PC-3 (cell line): ENCODE measurements at places on chromosomes 16 and 17. TPM values are rescaled to one million over a fixed set of nuclear protein-coding genes. Genes with fewer than 3 reads are reported as not detected.

GRCh38 chr17:29778956-29779811 lies 150.8 kb downstream of the SSH2 start:
- peak; percentile 56 for DNase-seq

Gene BCAR1
- 49.3 and 68.0 TPM in 2 replicates for total RNA-seq

GRCh38 chr17:81309140-81309858 lies 14.2 kb upstream of the SLC38A10 start:
- DNase-seq: peak; percentile 85

DNA sequence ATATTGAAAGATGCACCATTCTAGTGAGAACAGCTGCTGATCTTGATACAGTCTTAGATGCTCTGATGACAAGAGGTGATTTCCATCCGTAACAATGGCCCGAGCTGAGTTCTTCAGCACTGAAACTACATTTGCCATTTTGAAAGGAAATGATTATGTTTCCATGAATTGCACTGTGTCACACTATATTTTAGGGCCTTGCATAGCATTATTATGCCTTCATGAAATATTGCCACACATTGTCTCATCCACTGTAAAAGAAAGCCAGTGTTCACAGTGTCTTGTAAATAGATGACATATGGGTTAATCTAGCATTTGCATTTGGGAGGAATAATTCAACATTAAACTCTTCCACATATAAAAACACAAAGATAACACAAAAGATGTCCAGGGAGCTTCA lies 438.3 kb upstream of the PSMD7 start:
- no peak for DNase-seq

Gene SEPHS2
- 8.4 and 16.8 TPM in 2 replicates for total RNA-seq

DNA sequence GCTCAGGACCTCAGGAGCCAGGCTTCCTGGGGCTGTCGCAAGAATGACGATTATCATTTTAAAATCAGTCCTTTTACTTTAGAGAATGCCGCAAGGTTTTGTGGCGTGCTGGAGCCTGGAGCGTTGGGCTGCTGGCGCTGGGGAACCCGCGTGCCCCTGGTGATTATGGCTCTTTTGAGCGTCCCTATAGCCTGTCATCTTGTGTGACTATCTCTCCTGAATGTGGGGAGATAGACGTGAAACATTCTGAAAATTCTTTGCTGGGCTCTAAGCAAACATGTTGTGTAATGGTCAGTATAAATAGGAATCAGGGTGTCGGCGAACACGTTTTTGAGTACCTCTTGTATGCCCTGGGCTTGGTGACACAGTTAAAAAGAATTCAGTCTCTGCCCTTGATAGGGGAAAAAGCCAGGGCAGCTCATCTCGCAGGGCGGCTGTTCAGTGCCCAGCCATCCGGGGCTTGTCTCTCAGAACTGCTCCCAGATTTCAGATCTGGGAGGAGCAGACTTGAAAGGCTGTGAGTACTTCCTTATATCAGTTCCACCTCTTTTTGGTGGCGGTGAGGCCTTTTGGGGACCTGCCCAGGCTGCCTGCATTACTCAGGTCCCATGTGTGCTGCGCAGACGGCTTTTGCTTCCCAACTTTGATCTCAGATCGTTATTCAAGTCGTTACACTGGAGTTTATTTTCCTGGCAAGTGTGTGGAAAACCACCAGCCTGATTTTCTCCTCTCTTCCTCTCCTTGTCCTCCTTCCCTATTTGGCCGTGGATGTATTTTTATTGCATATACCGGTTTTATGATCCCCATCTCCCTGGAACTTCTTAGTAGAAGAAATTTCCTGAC lies 973 bp downstream of the SLC7A6 start:
- peak; percentile 80 for DNase-seq

Gene TNFRSF17
- not detected in 2 replicates for total RNA-seq

Gene RNF43
- total RNA-seq: 3.8 and 8.5 TPM in 2 replicates

GRCh38 chr17:42682722-42683403 lies 532 bp downstream of the CNTNAP1 start:
- peak; percentile 43 for DNase-seq

DNA sequence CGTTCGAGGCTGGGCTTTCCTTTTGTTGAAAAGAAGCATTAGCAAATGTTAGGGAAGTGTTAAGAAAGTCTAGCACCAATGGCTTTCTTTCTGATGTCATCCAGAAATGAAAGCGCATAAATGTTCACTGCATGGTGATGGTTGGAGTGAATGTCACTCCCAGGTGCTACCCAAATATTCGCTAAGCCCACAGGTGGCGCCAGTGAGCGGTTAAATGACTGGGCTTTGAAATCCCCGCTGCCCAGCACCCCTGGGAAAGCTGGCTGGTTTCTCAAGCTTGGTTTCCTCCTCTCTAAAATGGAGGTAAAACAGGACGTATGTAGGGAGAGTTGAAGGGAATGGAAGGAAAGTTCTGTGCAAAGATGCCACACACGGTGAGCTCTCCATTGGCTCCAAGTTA lies 104.4 kb downstream of the IRX5 start:
- DNase-seq: peak; percentile 3

DNA sequence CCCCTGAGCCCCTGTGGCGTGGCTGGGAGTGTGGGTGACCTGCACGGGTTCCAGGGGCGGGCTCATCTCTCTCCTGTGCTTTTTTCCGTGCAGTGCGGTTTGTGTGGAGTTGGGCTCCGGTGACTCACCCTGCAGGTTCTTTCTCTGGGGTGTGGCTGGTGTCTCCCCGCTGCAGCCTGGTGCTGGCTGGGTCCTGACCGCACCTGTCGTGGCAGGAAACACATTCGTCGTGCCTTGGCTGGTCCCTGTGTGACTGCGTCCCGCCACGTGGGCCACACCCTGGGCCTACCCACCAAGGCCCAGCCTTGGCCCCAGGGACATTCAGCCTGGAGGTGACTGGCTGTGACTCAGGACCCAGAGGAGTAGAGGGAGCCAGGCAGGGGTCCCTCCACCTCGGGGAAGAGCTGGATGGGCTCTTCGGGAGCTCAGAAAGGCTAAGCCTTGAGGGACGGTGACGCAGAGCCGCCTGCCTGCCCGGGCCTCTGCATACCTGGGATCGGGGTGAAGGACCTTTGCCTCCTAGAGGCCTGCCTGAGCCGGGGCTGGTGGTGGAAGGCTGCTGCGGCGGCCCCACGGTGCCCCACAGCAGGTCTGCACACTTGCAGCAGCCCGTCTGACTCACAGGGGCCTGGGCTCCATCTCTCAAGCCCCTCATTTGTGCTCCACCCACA lies 7.8 kb downstream of the TRAF7 start:
- DNase-seq: peak; percentile 81

- no peak for DNase-seq
Measured at GRCh38 chr16:67395105-67395457, 1.8 kb upstream of the TPPP3 start.
